ENCODE measurements at places on chromosomes 5 and 9.

- no peak for DNase-seq
Measured at GRCh38 chr5:57299986-57300385, 126.1 kb downstream of the GPBP1 start.

GRCh38 chr5:72692651-72693442, 123.6 kb upstream of the TNPO1 start:
- DNase-seq = no peak

- DNase-seq = no peak
Measured at GRCh38 chr5:173420108-173420507, 91.9 kb upstream of the STC2 start.

GRCh38 chr5:126413856-126414255, 9.4 kb upstream of the GRAMD2B start:
- DNase-seq = no peak

GRCh38 chr5:148697180-148697808, 43.0 kb upstream of the HTR4 start:
- DNase-seq = no peak

GRCh38 chr9:34572092-34572491, 17.4 kb downstream of the CNTFR start:
- DNase-seq = no peak

GRCh38 chr9:137237759-137238726, 3.0 kb upstream of the TUBB4B start:
- no peak for DNase-seq

DNA sequence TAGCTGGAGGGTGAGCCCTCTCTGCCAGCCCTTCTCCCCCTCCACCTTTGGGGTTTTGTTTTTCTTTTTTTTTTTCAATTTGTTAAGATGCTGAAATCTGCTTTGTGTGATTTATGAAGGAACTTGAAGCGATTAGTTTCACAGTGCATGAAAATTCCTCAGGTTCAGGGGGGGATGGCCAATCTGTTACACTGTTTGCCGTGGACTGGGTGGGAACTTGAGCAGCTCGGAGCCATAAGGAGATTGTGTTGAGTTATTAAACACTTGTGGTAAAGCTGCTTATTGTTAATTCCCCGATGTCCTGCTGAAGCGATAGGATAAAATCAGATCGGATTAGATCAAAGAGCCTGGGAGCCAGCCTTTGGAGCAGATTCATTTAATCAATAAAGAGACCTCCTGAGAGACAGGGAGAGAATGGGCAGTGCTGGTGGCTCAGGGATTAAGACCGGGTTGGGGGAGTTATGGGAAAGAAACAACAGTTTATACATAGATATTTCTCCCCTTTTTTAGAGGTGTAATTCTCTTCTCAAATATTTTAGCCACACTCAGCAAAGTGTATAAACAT, 105.8 kb upstream of the SPATA31D4 start:
- no peak for DNase-seq

- DNase-seq = no peak
Measured at GRCh38 chr9:34559624-34560455, 29.7 kb downstream of the CNTFR start.

DNA sequence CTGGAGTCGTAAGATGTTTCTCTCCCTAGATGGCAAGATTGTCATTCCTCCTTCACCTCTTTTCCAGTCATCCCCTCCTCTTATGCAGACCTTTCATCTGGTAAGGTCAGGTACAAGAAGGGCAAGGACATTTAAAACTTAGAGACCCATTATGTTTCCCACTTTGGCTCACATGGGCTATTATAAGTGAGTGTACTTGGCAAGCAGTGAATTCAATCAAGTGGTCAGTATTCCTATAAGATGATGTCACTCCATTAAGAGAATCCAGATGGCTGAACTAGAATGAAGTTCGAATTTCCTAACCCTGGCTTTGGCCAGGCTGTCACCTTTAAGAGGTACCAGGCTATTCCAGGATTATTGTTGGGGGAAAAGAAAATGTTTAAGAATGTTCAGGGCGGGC, 32.2 kb downstream of the ZNF131 start:
- no peak for DNase-seq

DNA sequence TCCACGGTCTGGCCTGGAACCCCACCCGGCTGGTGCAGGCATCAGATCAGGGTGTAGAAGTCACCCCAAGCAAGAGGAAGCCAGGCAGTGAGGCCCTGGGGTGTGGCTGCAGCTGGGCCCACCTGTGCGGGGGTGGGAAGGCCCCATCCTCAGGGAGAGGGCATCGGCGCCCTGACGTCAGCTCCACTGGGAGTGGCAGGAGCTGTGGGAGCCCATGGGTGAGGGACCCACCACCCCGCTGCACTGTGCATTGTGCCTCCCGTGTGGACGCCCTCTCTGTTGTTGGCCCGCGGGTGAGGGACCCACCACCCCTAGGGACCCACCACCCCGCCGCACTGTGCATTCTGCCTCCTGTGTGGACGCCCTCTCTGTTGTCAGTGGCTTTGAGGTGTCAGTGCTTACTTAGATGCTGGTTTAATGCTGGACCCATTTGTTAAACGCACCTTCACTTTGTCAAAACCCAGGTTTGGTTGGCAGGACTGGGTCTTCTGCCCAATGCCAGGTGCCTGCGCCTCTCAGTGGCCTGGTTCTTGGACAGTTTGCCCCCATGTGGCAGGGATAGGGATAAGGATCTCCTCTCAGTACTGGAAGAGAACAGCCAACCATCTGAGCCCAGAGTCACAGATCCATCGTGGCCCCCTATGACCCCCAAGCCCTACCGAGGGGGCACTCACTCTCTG, 6.9 kb upstream of the EXOC3 start:
- DNase-seq = peak; percentile 43

DNA sequence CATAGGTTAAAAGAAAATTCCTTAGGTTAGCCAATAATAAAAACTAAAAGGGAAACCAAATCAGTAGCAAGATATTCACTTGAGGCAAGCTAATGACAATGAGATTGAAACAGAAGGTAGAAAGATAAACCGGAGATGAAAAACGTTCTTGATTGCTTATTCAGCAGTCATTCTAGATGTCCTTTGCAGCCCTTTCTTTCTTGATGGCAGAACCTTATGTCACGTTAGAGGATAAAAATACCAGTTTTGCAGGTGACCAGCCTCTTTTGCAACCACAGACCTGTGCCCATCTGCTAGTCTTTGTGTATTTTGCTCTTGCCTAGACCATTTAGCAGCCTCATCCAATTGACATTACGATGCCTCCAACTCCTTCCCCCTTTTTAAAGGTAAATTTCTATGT, 337.8 kb downstream of the DMAC1 start:
- no peak for DNase-seq

DNA sequence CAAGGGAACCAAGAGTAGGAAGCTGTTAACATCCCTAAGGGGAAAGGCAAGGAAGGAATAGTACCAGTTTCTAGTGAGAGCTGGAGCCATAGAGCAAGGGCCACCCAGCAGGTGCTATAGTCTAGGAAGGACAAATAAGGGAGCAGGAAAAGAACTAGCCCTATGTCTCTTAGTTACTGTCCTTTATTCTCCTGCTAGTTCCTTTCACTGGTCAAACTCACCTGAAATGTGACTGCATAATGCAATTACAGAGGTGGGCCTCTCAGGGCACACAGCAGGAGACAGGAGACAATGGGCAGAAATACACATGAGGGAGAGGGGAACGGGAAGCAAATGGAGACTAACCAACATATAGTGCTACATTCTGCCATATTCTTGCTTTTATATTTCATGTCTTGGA, 26.7 kb upstream of the FRMPD1 start:
- DNase-seq = no peak

DNA sequence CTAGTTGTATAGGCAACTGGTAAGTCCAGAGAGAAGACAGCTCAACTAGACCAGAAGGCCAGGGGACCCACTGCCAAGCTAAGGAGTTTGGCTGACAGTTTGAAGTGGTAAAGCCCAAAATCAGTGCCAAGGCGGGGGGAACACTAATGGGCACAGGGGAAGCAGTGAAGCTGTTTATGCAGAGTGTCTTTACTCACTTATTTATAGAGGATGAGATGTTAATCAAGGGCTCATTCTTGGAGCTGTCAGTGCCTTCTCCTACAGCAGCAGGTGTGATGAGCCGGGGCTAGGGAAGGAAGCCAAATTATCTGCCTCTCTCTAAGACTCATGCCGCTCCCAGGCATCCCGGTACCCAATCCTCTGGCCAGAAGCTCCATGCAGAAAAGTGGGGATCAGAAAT, 75.2 kb upstream of the GALNT10 start:
- DNase-seq = no peak

DNA sequence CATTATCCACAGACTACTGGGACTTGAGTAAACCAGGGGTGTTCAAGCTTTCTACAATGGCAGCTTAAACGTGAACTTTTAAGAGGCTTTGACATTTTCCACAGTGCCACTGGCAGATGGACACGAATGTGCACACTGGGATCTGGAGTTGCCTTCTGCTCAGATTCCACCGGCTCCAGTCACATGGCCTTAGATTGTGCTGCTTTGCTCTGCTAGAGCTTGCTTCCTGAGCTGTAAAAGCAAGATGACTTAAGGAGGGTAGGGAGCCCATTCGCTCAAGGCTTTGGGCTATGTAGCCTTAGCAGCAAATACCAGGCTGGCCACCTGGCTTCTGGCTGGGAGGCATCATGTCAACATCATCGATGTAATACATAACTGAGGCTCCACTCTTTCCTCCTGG, 436.9 kb downstream of the MED10 start:
- no peak for DNase-seq

DNA sequence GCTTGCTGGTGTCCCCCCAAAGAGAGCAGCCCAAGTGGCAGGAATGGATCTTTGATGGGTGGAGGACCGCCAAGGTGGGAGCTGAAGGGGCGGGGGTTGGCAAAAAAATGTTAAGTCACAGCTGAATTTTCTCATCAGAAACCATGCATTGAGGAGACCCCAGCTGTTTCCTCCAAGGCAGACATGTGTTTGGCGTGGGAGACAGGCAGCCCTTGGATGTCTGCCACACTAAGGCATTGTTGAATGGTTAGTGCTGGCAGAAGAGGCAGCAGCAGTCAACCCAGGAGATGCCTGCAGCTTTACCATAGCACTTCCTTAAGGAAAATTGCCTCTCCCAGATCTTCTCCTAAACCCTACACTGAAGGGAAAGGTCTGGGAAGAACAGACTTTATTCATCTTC, 394.9 kb upstream of the CD180 start:
- no peak for DNase-seq

- no peak for DNase-seq
Measured at GRCh38 chr9:33881635-33882034, 64.7 kb downstream of the UBE2R2 start.

GRCh38 chr9:114386886-114387679, 699 bp downstream of the AKNA start:
- DNase-seq = no peak

DNA sequence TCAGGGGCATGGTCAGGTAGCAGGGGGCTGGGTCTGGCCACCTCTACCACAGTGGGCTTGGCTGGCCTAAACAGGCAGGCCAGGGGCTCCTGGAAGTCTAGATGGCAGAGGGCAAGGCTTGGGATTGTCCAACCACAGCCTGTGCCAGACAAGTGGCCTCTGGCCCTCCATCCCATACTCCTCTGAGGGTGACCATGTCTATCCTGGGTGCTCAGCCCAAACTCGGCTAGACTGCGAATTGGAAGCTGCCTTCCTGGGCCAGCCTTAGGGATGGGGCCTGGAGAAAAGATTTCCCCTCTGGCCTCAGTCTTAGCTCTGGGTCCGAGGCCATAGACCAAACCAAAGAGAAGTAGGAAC, 110.5 kb downstream of the PHF2 start:
- no peak for DNase-seq

DNA sequence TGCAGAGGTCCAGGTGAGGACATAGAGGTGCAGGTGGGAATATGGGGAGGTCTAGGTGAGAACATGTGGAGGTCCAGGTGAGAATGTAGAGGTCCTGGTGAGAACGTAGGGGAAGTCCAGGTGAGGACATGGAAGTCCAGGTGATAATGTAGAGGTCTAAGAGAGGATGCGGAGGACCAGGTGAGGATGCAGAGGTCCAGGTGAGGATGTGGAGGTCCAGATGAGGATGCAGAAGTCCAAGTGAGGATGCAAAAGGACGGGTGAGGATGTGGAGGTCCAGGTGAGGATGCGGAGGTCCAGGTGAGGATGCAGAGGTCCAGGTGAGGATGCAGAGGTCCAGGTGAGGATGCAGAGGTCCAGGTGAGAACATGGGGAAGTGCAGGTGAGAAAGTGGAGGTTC, 133.8 kb downstream of the MRPL36 start:
- no peak for DNase-seq

DNA sequence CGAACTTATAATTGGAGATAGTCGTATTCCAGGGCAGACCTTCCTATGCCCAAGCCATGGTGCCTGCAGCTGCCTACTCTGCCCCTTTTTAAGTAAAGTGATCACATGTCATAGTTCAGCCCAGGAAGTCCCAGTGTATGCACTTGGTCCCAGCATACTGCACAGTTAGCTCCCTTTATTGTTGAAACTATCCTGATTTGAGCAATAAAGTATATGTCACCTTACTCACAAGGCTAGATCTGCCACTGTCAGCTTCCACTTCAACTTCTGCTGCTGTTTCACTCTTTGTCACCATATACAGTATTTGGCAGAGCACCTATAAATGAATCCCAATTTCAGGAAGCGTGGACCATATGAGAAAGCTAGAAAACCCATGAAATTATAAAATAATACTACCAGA, 103.8 kb upstream of the PTGER4 start:
- no peak for DNase-seq

DNA sequence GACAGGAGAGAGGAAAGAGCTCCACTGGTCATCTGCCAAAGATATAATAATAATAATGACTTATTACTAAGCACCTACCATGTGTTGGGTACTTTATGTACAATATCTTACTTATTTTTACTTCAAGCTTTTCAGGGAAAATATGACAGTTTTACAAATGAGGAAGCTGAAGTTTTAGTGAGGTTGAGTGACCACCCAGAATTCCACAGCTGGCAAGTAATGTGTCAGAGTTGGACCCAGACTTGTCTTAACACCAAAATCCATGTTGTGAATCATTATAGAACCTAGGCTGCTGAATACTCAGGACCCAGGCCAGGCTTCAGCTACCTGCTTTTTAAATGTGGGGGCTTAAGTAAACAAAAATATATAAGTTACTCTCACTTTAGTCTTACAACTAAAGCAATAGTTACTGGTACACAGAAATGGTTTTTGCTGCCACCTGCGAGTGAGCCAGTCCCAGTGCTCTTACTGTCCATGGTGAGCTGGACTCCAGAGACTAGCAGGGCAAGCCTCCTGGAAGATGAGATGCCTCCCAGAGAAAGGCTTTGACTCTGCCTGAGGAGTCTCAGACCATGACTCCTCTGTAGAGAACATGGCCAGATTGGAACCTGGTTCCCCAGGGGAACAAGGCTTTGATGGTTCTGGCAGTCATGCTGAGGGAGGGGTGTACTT, 29.9 kb downstream of the RUSC2 start:
- DNase-seq = no peak

GRCh38 chr5:13609504-13609903, 335.0 kb downstream of the DNAH5 start:
- DNase-seq = no peak

All from NCI-H460 (cell line).